ENCODE measurements at places on chromosomes 12 and 14. TPM values are rescaled to one million over a fixed set of nuclear protein-coding genes. Genes with fewer than 3 reads are reported as not detected.

LIN7A gene
- not detected for total RNA-seq

KRT75 gene
- total RNA-seq: not detected

CAPZA3 gene
- not detected for total RNA-seq

NRIP2 gene
- total RNA-seq: not detected

KCNMB4 gene
- total RNA-seq: 0.50 TPM

POTEG gene
- total RNA-seq: not detected

SLC41A2 gene
- total RNA-seq: 2.1 TPM

TEX22 gene
- total RNA-seq: 3.9 TPM

OAS2 gene
- total RNA-seq: 294 TPM

TM9SF1 gene
- 28.6 TPM for total RNA-seq

CCDC177 gene
- not detected for total RNA-seq

MYO1H gene
- not detected for total RNA-seq

AKAP6 gene
- 0.67 TPM for total RNA-seq

SLC22A17 gene
- 3.4 TPM for total RNA-seq

GPR162 gene
- 0.25 TPM for total RNA-seq

PSMB5 gene
- 60.4 TPM for total RNA-seq

RNASE13 gene
- not detected for total RNA-seq

CCDC197 gene
- not detected for total RNA-seq

VPS33A gene
- 33.1 TPM for total RNA-seq

PRKD1 gene
- not detected for total RNA-seq

PTGER2 gene
- total RNA-seq: 60.4 TPM

LRTM2 gene
- total RNA-seq: not detected

EPS8 gene
- 2.3 TPM for total RNA-seq

ATG14 gene
- total RNA-seq: 6.1 TPM

FERMT2 gene
- total RNA-seq: 0.25 TPM

LRRK2 gene
- total RNA-seq: not detected

TMEM121 gene
- 4.6 TPM for total RNA-seq

TMPRSS12 gene
- total RNA-seq: not detected

LRRC10 gene
- not detected for total RNA-seq

FITM1 gene
- 2.0 TPM for total RNA-seq

VRTN gene
- total RNA-seq: not detected

PPP4R4 gene
- 3.7 TPM for total RNA-seq

TMCC3 gene
- 0.17 TPM for total RNA-seq

DAO gene
- not detected for total RNA-seq

OR6C3 gene
- not detected for total RNA-seq

FLVCR2 gene
- total RNA-seq: 1.1 TPM

CCDC196 gene
- not detected for total RNA-seq

DDX24 gene
- total RNA-seq: 211 TPM

IQSEC3 gene
- not detected for total RNA-seq

KRT73 gene
- 8.2 TPM for total RNA-seq

EFS gene
- not detected for total RNA-seq

PRR4 gene
- total RNA-seq: 2.5 TPM

SEC23A gene
- total RNA-seq: 49.4 TPM
